HuH-7 (cell line): ENCODE measurements at places on chromosomes 11 and 22.

- DNase-seq, result no peak
Measured at GRCh38 chr11:43315966-43316365, 4.2 kb downstream of the API5 start.

- no peak for DNase-seq
Measured at GRCh38 chr22:48858121-48858520, 969.6 kb downstream of the BRD1 start.

GRCh38 chr11:22584976-22585375 lies 40.6 kb downstream of the FANCF start:
- DNase-seq, result no peak

DNA sequence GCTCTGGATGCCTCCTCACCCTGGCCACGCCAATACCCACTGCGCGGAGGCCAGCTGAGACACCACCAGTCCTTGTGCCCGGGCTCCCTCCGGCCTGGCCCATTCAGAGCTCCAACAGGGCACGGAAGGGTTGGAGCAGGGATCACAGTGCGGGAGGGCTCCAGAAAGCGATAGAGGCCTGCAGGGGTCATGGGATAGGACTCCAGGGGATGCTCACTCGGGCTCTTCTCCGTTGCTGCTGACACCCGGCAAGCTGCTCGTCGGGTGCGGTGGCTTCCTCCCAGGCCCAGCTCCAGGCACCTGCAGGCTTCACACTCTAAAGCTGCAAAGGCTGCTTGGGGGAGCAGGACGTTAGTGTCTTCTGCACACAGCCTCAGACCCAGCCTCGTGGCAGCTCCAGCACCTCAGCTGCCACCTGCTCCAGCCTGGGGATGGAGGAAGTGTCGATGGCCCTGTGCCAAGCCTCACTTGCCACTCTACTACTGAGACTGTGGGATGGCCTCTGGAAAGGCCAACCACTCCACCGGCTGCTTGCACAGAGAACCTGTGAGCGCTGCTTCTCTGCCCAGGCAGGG lies 10.6 kb downstream of the WNT7B start:
- no peak for DNase-seq

- no peak for DNase-seq
Measured at GRCh38 chr22:38247713-38248112, 25.1 kb downstream of the TMEM184B start.

- no peak for DNase-seq
Measured at GRCh38 chr11:116473790-116474346, 298.9 kb downstream of the BUD13 start.
